AG04450 (cell line): ENCODE measurements at places on chromosomes 13 and 19.
A peak's percentile ranks its signal among the peaks of the same experiment; 100 is the strongest.

DNA sequence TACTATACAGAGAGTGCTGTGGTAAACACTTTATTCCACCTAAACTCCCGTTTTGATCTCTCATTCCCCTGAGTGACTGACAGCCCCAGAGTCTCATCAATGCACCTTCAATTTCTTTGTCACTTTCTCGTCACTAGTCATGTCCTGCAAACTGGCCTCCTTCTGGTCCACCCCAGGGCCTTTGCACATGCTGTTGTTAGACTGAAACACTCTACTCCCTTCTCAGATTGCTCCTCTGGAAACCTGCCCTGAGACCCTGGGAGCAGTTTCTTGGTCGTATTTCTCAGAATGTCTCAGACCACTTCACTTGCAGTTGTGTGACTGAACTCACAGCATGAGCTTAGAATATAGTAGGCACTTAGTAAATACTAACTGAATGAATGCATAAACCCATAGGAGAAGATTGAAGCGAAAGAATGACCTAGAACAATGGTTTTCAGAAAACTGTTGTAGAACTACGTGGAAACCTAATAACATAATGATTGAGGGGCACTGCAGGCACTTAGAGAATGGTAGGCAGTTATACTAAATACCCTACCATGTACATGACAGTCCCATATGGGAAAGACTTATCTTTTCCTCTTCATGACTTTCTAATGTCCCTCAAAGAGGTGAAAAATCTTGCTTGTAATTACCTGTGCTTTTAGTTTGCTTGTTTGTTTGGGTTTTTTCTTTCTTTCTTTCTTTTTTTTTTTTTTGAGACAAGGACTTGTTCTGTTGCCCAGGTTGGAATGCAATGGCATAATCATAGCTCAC is 144.8 kb downstream of the IER2 start:
- no peak for DNase-seq

- no peak for DNase-seq
These were observed 616 bp downstream of the CDX2 start for GRCh38 chr13:27968316-27969081.

GRCh38 chr13:43728421-43728820 is 58.4 kb downstream of the ENOX1 start:
- DNase-seq: no peak

DNA sequence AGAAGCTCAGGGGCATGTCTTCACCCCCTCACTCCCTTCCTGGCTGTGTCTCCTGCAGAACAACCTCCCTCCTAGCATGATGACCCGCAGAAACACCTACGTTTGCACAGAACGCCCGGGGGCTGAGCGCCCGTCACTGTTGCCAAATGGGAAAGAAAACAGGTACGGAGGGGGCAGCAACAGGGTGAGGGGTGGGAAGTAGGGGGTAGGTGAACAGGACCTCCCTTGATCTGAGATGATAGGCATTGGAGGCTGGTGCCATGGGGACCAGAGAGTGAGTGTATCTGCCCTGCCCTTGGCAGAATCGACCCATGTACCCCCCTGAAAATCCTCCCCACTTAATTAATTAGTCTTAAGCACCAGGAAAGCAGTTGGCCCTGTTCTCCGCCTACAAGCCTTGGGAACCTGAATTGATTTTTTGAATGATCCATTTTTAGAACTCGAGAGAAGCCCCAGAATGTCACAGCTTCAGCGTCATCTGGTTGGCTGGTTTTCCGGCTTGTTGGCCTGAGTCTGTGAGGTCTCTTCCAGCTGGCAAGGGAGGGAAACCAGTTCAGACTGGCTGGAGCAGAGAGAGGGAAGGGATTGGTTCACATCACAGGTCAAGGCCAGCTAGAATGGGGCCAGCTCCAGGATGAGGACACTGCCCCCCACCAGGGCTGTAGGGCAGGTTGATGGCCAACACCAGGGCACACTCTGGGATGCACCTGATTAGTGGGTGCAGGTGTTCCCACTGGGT is 28.2 kb downstream of the CKM start:
- DNase-seq: no peak

DNA sequence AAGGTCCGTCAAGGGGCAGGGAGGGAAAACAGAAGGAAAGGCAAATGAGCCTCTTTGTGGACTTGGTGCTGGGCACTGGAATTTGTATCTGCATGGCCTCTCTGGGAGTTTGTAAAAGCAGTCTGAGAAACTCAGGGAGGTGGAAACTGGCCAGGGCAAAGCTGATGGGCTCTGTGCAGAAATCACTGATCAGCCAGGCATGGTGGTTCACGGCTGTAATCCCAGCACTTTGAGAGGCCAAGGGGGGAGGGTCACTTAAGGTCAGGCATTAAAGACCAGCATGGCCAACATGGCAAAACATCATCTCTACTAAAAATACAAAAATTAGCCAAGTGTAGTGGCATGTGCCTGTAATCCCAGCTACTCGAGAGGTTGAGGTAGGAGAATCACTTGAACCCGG is 369.9 kb upstream of the ZNF507 start:
- DNase-seq: no peak

DNA sequence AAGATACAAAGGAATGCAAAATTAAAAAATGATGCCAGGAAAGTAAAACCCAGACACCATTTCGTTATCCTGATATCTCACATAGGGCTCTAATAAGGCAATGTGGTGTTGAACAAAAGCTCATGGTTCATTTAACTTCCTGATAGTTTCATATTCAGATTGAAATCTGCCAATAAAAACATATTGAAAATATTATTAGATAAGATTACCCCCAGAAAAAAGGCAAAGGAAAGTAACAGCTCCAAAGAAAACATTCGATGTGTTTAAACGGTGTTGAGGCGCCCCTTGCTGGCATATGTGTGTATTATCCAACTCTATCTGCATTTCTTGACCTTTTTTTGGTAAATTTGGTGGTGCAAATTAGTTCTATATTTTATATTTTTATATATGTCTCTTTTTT is 75.9 kb downstream of the ESD start:
- DNase-seq: peak; percentile 16

DNA sequence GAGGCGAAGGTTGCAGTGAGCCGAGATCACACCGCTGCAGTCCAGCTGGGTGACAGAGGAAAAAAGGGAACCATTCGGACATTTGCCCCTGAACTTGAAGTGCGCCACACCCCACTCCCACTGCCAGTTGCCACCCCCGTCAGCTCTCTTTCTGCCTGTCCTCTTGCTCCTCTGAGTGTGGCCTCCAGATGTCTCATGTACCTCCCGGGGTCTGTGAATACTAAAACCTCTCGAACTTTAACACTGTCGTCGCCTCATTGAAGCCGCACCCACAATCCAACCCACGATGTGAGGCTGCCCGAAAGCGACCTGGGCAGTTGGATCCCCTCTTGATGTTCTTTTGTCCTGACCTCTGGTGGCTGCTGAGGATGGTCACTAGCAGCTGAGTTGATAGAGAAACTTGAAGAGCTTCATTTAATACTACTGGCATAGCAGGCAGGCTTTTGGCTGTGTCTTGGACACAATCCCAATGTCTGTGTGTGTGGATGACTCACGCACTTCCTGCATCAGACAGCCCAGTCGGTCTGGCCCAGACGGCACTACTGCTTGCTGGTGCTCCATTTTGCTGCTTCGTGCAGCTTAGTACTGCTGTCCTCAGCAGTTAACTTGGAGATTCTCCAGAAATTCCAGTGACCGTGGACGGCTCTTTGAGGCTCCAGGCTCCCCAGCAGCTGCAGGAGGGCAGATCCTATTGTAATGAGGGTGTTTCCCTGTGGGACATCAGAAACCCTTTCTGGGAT is 4.2 kb downstream of the FPR3 start:
- peak; percentile 76 for DNase-seq

DNA sequence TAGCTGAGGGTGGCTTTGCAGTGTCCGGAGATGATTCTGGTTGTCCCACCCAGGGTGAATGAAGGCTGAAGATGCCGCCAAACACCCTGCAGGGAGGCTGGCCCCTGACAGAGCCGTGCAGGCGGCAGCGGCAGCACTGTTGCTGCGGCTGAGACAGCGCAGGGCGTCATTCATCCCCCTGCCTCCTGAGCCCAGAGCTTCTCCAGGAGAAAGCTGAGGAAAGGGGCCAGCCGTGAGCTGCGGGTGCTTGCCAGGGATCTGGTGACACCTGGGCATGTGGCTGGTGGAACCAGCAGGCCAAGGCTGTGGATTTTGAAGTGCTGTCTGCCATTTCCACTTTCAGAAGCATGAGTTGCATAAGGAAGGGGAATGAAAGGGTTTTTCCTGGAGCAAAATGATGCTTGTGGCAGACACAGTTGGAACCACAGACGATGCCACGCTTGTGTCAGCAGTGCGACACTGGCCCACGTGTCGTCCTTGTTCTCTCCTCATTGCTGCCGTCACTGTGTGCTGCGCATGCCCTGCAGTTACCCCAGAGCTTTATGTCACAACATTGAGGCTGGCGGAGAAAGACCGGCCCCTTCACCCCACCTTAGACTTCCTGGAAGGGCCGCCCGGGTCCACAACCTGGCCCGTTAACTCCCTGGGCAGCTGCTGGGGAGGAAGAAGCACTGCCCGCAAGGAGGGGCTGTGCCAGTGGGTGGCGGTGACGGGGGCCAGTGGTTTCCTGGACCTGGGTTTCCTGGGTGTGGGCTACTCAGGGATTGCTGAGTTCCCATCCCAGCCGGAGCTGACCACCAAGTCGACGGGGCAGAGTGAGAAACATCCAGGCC is 22.7 kb downstream of the TFDP1 start:
- DNase-seq: no peak

DNA sequence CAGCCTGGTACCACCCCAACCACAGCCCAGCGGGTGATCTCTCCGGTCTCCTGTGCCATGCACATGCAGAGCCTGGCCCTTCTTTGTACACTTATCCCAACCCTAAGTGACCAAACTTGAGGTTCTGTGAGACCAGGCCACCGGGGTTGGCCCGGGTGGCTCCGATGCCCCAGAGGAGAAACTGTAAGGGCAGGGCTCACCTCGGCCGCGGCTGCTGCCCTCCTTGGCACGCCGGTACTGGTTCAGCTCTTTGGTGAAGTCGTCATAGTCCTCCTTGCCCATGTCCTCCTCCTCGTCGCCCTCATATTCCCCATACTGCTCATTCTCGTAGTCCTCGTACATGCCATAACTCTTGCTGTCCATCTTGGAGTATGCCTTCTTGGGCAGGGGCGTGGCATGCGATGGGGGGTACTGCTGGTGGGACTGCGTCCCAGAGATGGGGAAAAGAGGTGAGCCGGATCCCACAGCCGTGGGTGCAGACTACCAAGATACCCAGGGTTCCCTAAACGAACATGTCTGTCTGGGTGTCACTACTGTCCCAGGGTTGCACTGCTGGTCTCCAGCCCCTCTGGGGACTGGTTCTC is 23.7 kb downstream of the ZC3H4 start:
- DNase-seq: no peak

DNA sequence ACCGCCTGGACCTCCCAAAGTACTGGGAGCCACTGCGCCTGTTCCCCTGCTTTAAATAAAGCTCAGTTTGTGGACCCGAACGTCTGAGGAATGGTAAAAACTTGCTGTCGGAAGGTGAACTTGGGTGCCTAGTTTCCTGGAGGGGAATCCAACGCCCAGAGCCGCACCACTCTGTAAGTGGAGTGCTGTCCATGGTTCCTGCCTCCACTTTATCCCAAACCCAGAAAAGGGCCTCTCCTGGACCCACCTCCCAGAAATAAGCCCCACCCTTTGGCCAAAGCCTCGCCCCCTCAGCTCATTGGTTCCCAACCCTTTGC is 2.3 kb downstream of the ANO8 start:
- DNase-seq: no peak

DNA sequence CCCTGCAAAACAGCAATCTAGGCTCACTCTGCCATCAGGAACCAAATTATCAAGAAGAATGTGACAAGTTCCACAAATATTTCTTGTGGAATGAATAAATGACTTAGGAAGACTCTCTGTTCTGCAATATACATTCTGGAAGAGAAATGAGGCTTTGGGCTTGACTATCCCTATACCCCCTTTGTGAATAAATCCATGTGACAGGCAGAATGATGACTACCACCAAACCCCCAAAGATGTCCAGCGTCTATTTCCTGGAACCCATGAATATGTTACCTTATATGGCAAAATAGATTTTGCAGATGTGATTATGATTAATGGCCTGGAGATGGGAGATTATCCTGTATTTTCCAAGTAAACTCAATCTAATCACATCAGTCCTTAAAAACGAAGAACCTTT is 139.3 kb downstream of the ENOX1 start:
- no peak for DNase-seq

DNA sequence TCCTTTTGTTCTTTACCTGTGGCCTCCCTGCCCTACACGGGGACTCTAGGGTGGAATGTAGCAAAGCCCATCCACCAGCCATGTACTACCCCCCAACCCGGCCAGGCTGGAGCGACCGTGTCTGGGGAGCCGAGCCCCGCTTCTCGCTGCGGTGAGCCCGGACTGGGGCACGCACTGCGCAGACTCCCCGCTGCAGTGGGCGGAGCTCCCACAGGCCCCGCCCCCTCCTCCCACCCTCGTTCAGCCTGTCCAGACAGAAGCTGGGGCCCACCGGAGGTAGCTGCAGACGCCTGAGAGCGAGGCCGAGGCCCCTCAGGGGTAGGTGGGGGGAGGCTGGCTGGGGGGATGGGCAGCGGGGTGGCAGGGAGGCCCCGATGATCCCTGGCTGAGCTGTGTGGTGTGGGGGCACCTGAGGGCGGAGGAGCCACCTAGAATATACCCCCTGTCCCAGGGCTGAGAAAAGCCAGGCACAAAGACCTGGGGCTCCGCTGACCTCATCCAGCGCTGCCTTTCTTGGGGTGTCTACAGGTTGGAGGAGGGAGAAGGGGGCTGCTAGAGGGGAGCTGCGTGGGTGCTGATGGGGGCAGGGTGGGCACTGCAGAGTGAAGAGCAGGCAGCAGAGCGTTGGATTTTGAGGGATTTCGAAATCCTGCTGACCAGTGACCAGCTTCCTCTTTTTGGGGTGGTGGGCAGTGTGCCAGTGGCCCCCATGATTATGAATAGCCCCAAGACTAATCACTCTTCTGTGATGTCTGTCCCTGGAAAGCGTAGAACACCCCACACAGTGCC is 17.3 kb downstream of the PLD3 start:
- DNase-seq: peak; percentile 39

DNA sequence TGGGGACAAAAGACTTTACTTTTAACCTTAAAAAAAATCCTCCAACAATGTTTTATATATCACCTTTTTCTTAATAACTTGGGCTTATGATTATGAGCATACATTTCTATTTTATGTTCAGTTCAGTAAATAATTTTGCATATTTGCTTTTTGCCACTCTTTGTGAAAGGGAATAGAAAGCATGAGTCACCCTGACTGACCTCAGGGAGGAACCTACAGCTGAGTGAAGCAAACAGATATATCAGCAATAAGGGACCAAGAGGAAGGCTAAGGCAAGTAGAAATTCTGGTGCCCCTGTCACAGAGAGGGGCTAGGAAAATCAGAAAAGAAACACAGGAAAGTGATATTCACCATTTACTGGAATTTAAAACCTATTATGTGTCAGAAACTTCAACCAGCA is 37.2 kb upstream of the SOHLH2 start:
- no peak for DNase-seq

GRCh38 chr19:33860312-33861090 is 63.8 kb downstream of the KCTD15 start:
- DNase-seq: no peak

- DNase-seq: no peak
These were observed 206.8 kb upstream of the TMTC4 start for GRCh38 chr13:100881291-100881864.

GRCh38 chr19:35928507-35928906 is 7.7 kb upstream of the LRFN3 start:
- no peak for DNase-seq
